Stimulated activated CD4-positive, alpha-beta T cell treated with anti-CD3 and anti-CD28 coated beads, Interleukin-4, amount 100 ng/mL, for 24 hours (primary cell): ENCODE measurements at places on chromosomes 13 and 19.

DNA sequence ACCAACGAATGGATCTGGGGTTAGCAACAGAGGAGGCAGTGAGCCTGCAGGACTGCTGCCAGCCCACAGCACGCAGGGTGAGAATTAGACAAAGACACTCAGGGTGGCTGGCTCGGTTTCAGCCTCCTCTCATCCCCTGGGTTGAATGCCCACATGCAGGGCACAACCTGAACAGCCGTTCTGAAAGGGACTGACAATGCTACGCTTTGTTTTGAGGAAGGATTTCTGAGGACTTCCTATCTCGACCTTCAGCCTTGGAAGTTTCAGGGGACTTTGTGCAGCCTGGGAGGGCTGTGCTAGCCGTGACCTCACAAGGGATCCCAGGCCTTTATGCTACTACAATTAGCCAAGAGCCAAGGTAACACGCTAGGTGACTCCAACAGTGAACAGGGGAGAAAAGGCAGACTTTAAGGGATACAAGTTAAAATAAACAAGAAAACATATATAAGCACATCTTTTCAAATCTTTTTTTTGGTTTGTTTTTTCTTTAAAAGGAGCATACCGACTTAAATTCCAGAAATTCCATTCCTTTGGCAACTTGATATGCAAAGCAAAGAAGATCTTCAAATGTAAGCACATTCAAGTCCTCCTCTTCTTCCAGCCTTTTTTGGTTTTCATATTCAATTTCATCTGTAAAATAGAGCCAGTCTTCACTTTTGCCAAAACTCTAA is 34.5 kb upstream of the URAD start:
- DNase-seq = no peak

GRCh38 chr13:97212004-97212403 is 10.1 kb upstream of the MBNL2 start:
- DNase-seq = no peak

- no peak for DNase-seq
These were observed 489 bp downstream of the CCNE1 start for GRCh38 chr19:29812080-29812880.

- no peak for DNase-seq
These were observed 109.7 kb downstream of the LRCH1 start for GRCh38 chr13:46662690-46663089.

- DNase-seq = no peak
These were observed 81.3 kb downstream of the SPACA7 start for GRCh38 chr13:112457485-112457884.

DNA sequence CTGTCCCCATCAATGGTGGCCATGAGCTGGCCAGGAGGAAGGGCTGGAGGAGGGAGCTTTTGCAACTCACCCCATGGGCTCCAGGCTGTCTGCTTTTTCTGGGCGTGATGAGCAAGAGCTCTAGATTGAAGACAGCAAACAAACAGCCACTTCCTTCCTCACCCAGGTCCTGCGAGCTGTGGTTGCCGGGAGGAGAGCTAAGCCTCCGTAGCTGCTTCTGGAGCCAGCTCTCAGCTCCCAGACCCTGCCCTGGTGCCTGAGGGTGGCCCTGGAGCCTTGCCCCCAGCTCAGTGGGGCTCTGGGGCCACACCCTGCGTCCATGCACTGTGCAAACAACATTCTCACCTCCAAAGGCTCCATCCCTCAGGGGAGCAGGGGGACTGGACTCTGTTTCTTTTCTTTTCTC is 6.2 kb downstream of the MYO1F start:
- peak; percentile 48 for DNase-seq

- no peak for DNase-seq
These were observed 163.7 kb downstream of the SHISA2 start for GRCh38 chr13:25887962-25888655.

GRCh38 chr13:98927951-98928927 is 49.6 kb downstream of the DOCK9 start:
- no peak for DNase-seq

- DNase-seq = no peak
These were observed 148.0 kb upstream of the HTR2A start for GRCh38 chr13:47044842-47045241.

GRCh38 chr13:85527316-85527715 is 271.9 kb downstream of the SLITRK6 start:
- no peak for DNase-seq

DNA sequence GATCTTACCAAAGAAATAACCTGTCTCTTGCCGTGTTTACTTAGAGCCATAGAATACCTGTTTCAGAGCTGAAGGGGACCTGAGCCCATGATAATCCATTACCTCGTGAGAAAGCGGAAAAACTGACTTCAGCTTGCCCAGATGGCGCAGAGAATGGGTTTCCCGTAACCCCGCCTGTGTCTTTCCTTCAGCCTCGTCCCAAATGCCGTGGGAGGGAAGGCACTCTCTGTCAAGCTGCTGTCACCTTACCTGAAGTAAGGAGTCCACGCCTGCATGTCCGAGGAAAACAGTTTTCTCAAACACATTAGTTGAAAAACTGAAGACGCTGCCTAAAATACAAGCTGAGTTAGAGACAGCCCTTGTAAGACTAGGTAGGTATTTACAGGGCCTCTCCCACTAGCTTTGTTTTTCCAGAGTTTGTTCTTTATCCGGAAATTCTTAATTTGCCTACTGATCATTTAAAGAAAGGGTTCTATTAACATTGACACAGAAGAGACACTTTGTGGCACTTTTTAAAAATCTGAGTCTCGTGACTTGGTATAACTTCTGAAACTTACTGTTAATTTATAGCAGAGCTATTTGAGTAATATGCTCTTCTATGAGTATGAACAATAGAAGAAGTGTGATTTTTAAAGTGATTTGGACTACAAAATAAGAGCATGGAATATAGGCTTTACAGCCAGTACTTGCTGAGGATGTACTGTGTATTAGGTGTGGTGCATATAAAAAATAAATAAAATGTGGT is 1.3 kb upstream of the INTS6 start:
- DNase-seq = peak; percentile 54

- DNase-seq = no peak
These were observed 85.8 kb downstream of the ATP8A2 start for GRCh38 chr13:25457566-25457965.

DNA sequence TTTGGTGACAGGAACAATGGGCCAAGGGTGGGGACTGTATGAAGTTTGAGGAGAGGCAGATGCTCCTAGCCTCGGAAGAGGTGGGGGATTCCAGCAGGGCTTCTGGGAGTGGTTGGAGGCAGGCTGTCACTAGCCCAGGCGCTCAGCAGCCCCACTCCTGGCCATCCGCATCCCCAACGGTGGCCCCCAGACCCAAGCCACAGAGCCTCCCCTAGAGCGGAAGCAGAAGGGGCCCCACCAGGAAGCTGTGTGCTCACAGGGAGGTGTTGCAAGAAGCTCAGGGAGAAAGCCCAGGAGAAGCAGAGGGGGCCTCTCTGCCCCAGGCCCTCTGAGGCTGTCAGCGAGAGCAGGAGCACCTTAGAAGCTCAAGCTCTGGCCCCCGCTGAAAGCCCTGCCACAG is 8.3 kb downstream of the PRAM1 start:
- DNase-seq = no peak

- DNase-seq = no peak
These were observed 15.2 kb upstream of the SHFL start for GRCh38 chr19:10070730-10071446.

DNA sequence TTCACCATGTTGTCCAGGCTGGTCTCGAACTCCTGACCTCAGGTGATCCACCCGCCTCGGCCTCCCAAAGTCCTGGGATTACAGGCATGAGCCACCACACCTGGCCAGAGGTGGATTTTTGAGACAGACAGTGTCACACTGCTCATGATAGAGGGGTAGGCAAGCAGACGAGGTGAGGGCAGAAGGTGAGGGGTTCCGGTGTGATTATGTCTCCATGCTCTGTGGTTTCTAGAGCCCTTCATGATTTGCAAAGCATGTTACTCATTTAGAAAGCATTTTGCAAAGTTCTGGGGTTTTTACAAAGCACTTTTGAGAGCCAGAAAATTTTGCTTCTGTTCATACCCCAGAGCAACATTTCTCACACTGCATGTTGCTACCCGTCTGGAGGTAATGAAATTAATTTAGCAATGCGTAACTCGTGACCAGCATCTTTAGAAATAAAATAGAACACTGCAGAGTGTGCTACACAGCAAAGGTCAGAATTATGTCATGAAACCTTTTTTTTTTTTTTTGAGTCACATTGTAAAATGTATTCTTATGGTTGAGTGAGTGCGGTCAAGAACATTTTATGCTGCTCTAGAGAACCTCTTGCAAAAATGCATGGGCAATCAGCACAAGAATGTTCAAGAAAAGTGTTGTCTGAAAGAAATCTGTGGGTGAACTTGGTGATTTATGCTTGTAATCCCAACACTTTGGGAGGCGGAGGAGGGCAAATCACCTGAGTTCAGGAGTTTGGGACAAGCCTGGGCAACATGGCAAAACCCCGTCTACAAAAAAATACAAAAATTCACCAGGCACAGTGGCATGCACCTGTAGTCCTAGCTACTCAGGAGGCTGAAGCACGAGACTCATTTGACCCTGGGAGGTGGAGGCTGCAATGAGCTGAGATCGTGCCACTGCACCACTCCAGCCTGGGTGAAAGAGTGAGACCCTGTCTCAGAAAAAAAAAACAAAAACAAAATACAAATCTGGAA is 58.0 kb downstream of the MAP4K1 start:
- DNase-seq = peak; percentile 45

GRCh38 chr13:75430436-75431209 is 51.3 kb downstream of the TBC1D4 start:
- no peak for DNase-seq

DNA sequence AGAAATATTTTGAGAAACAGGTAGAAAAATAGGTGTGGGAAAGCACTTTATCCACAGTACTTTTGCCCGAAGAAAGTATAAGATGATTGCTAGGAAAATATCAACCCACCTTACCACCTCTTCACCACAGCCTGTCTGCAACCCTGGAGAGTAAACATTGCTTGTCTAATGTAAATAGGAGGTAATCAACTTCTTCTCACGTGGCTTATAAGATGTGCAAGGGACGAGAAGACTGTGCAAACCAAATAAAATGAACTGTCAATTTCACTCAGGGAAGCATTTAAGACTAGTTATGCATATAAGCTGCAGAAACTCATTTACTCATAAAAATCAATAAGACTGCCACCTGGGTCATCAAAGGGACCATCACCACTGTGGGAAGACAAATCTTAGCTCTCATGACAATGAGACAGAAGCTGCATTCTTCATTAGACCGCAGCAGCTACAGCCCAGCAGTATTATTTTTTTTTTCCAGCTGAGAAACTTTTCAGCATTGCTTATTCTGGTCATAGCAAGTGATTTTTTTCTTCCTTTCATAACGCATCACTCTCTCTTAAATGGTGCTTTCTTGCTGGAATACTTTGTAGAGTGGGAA is 807.7 kb upstream of the GPC6 start:
- DNase-seq = no peak
